DMS153 (cell line): ENCODE measurements at places on chromosomes 5 and 9.

DNA sequence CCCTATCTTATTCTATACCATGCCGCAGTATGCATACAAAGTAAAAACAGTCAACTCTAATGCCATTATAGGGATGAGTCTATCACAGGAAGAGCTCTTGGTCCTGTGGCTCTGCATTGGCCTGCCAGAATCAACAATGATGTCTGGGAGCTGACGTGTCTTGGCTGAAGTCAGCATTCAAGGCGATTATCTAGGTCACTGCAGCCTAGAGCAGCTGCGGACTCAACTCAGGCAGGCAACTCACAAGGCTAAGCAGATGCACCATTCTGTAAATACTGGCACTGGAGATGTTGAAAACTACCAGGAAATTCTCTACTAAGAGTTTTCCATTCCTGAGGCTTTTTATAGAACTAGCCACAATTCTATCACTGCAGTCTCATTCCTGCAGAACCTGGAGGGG is 13.3 kb downstream of the SPATA9 start:
- DNase-seq: no peak

DNA sequence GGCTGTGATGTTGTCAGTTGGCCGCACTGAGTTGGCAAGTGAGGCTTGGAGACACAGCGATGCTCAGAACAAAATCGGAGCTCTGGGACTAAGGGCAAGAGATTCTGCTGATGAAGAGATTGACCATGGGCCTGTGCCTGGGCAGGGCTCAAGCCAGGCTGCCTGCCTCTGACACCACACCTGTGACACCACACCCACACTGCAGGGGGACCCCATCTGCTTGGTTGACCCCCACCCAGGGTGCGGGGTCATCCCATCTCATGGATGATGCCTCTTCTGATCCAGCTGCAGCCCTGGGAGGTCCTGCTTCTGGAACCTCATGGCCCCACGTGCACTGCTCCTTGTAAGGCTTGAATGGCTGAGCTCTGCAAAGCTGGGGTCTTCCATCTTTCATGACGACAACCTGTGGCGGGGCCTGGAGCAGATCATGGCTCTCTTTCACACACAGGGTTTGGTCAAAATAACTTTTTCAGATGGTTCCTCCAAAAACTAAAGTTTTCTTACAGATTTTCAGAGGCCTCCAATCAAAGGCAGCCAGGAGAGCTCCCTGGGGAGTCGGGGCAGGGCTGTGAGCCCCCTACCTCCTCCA is 185.2 kb downstream of the GADD45G start:
- DNase-seq: no peak

- DNase-seq: no peak
These were observed 110.9 kb downstream of the ESM1 start for GRCh38 chr5:54874337-54875021.

- no peak for DNase-seq
These were observed 151.6 kb upstream of the KLF9 start for GRCh38 chr9:70566066-70566465.

DNA sequence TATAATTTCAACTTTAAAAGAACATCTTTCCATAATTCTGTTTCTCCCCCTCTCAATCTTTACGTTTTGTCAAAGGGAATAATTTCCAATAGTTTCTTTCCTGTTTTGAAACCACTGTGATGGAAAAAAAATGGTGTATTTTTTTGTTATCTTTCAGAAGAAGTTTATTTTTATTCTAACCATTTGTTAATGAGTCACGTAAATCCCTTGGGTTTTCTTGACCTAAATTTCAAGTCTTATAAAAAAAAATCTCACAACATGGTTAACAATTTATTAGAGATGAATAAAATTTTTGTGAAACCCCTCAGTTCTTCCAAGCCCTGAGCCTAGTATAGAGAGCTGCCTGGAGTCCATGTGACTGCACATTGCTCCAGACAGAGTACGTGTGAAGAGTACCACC is 106.1 kb upstream of the FBXL17 start:
- no peak for DNase-seq

DNA sequence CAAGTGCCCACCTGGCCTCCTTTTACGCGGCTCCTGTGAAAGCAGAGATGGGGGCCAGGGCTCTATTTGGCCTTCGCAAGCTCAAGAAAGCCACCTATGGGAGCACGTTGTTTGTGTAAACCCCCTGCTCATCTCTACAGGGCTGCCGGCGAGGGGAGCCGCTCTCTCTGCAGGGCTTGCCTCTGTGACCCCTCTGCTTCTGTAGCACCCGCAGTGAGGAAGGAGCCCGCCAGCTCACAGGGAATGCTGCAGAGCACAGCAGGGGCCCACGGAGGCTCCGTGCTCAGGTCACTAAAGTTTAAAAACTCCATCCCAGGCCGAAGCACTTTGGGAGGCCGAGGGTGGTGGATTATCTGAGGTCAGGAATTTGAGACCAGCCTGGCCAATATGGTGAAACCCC is 376.8 kb downstream of the IRX2 start:
- no peak for DNase-seq

DNA sequence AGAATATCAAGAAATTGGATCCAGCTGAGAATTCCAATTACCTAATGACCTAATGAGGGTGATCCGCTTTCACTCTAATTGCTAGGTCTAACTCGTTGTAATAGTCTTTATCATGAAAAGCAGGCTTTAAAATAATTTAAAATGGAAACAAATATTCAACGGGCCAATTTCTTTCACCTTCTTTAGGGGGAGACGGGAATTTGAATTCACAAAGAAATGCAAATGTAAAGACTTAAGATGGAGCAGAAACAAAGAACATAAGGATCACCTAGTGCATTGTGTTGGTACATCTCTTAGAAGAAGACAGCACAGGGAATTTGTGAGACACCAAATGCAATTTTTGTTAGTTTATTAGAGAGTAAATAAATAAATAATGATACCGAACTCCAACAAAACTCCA is 1.5 kb upstream of the KCNN2 start:
- DNase-seq: no peak

- DNase-seq: no peak
These were observed 1.2 kb downstream of the CXXC5 start for GRCh38 chr5:139649082-139649991.

DNA sequence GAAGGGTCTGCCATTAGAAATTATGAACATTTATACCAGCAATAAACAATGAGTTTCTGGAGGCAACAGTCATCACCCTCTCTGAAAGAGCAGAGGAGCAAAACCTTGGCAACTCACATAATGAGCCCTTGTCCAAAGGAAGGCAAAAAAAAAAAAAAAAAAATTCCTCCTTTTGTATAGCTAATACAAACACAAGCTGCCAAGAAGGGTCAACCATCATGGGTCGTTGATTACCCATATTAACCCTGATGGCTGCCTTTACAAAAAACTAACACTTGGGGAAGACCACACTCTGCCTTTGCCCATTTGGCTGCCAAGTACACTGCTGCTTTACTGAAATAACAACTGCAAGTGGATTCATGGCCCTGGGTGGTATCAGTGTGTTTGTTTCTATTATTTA is 272.7 kb downstream of the ADAMTSL1 start:
- DNase-seq: no peak

- no peak for DNase-seq
These were observed 117.2 kb downstream of the CAAP1 start for GRCh38 chr9:26775391-26775790.

GRCh38 chr9:127908660-127908926 is 8.2 kb downstream of the ST6GALNAC4 start:
- DNase-seq: no peak

DNA sequence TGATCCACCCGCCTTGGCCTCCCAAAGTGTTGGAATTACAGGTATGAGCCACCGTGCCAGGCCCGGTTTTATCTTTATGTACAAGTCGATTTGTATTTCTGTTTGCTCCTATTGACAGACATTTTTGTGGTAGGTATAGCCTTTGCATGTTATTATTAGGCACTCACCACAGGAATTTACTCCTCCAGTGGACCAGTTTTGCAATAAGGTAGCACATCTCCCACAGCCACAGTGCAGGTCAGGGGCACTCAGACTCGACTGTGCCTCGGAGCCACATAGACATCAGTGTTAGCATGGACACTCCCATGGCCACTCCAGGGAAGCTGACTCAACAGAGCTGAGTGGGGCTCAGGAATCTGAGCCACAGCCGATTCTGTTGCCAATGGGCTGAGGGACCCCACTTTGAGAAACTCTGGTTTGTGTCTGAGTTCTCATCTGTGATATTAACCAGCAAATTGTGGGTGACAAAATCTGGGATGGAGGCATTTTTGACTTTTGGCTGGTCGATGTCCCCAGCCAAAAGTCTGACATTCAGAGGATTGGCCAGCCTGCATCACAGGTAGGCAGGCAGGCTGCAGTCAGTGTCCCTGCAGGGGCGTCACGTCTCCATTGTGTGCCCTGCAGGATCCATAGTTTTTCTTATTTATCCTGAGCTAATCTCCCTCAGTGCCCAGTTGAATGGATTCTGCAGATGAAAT is 15.0 kb upstream of the SHB start:
- DNase-seq: no peak

DNA sequence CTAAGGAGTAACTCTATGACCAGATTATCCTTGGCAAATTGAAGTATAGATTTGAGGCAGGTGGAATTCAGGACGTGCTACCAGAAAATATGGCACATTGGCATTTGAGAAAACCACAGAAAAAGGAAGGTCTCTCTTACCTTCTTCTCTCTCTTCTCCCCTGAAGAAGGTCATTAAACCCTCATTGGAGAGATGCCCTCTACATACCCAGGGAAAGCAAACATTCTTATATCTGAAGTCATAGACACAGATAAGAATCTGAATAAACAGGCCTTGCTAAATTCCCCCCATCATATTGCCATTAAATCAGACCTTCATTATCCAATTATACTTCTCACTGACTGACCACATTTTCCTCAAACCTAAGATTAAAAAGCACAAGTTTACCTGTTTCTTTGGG is 17.8 kb downstream of the SPINK1 start:
- DNase-seq: no peak

DNA sequence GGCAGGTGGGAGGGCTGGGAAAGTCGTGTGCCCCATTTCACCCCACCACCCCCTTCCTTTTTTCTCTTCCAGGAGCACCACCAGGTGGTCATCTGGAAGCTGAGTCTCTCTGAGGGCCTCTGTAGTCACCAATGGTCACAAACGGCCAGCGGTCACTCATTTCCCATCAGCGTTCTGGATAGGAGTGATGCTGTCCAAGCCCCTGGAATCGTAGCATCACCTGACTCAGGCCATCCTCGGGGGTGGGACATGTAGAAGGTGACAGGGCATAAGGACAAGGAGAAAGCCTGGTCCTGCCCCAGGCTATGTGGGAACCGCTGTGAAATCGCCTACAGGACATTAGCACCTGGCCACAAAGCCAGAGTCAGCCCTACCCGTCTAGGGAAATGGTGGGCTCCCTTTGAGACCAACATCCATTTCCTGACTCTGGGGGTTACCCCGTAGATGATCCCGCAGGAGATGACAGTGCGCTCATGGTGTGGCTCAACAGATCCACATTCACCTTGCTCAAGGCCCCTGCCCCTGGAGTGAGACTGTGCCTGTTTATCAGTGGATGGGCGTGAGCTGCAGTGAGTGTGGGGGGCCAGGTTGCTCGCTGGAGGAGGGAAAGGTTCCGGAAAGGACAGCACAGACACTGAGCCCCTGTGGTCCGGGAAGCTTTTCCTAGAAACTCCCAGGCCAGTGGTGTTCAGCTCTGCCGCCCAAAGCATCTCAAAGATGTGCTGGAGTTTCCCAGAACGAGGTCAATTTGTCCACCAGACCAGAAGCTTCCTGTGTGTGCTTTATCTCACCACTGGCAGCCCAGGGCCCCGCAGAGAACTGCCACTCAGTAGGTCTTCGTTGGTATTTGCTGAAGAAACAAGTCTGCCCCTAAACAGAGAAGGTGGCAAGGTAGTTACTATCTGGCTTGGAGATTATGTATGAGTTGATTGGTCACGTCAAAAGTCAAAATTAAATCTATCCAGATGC is 61.1 kb upstream of the UNC5A start:
- DNase-seq: no peak

GRCh38 chr5:167833456-167833855 is 458.0 kb upstream of the WWC1 start:
- DNase-seq: no peak

DNA sequence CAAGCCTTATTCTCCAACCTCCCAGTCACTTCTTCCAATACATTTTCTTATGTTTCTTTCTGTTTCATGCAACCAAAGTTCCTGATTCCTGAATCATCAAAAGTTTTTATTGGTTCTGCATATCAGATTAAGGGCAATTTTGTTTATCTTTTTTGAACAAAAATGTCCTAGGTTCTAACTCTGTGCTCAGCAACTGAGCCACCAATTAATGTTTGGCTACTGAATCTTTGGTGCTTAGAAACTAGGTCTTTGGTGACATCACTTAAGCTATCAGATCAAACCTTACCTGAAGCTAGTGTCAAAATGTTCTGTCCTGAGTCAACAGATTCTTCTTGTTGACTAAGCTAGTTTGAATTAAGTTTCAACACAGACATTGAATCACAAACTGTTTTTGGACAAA is 56.1 kb downstream of the FGF18 start:
- no peak for DNase-seq

DNA sequence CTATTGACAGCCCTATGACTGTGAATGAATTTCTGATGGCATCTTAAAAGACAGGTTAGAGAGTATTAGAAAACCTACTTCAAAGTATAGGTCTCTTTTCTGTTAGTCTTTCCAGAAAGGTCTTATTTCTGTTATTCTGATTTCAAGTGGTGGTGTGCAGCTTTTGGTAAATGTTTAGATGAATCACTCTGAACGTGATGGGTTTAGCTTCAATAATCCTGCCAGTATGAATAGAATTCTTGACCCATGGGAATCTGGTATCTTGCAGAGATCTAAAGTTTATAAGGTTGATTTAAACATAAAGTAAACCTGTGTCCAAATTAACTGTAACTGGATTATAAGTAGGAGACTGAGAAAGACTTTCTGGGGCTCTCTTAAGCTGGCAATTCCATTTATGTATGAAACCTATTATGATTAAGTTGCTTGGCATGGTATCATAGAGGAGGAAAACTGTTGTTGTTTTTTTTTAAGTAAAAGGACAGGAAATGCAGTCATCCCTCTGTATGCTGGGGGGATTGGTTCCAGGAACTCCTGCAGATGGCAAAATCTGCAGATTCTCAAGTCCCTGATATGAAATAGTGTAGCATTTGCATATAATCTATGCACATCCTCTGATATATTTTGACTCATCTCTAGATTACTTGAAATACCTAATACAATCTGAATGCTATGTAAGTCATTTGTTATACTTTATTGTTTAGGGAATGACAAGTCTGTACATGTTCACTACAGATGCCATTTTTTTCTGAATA is 77.0 kb upstream of the ADAMTS19 start:
- DNase-seq: no peak

GRCh38 chr5:141920771-141921170 is 2.9 kb upstream of the DELE1 start:
- DNase-seq: no peak

DNA sequence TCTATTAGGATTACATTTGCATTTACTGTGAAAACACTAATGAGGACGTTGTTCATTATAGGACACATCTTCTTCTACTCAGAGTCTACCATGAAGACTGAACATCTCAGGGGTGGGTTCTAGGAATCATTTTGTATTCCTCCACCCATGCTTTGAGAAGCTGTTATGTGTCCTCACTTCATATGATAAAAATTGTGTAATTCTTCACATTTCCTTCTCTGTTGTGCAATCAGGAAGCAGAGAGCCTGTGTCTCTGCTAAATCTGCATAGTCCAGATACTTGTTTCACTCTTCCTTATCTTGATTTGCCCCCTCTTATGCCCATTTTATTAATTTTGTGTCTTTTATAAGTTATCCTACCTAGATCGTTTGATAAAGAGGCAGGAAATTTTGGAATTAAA is 97.8 kb upstream of the IQGAP2 start:
- no peak for DNase-seq
